ENCODE measurements at places on chromosomes 5 and 9. TPM values are rescaled to one million over a fixed set of nuclear protein-coding genes. Genes with fewer than 3 reads are reported as not detected.

DNA sequence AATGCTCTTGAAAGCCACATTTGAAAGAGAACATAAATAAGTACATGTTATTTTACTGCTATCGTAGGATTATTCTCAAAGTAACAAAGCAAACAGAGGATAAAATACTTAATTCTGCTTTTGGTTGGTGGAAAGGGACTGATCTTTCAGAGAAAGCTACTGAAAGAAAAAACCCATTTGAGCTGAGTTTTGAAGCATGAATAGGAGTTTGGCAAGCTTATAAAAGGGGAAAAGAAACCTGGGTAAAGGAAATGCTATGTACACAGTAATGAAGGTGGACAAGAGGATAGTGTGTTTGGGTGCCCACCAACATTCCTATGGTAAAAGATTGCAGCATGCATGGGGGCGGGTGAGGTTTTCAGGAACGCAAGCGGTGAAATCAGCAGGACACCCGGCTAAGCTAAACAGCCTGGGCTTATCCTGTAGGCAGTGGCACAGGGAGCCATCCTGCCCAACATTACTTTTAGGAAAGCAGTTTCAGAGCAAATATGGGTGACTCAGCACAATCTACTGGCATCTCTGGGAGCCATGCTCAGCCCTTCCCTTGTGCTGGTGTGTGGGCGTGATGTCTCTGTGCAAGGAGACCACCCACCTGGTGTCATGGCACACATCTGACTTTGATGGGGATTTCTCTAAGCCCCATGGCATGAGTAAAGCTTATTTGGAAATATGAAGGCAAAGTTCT lies 673.9 kb upstream of the KLF4 start:
- no peak for DNase-seq

DNA sequence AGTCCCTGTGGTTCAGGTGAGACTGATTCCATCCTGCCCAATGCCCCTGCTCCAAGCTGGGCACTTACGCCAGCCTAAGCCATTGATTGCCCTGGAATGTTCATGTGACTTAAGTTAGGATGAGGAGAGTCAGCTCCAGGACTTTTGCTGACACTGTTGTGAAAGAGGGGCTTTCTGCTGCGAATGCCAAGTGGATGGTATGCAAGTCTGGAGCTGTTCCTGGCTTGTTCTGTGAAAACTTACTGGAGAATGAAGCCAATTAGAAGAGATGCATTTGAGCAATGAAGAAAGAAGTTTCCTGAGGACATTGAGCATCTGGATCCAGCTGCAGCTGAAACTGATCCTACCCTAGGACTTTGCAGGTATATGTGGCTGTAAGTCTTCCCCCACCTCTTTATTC lies 61.2 kb upstream of the ZFR start:
- no peak for DNase-seq

DNA sequence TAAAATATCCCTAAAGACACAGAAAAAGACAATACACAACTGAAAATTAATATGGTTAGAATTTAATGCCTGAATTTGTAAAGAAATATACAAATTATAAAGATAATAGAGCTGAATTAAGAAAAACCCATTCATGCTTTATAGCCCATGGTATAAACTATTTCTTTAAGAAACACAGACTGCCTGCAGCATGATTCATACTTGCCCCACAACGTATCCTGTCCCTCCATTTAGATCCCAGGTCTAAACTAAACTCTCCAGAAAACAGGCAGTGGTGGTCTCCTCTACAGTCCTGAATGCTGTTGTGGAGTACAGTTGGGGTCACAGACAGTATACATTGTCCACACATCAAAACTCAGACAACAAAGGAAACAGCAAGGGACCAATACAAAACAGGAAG lies 24.8 kb downstream of the IL6ST start:
- DNase-seq = no peak

DNA sequence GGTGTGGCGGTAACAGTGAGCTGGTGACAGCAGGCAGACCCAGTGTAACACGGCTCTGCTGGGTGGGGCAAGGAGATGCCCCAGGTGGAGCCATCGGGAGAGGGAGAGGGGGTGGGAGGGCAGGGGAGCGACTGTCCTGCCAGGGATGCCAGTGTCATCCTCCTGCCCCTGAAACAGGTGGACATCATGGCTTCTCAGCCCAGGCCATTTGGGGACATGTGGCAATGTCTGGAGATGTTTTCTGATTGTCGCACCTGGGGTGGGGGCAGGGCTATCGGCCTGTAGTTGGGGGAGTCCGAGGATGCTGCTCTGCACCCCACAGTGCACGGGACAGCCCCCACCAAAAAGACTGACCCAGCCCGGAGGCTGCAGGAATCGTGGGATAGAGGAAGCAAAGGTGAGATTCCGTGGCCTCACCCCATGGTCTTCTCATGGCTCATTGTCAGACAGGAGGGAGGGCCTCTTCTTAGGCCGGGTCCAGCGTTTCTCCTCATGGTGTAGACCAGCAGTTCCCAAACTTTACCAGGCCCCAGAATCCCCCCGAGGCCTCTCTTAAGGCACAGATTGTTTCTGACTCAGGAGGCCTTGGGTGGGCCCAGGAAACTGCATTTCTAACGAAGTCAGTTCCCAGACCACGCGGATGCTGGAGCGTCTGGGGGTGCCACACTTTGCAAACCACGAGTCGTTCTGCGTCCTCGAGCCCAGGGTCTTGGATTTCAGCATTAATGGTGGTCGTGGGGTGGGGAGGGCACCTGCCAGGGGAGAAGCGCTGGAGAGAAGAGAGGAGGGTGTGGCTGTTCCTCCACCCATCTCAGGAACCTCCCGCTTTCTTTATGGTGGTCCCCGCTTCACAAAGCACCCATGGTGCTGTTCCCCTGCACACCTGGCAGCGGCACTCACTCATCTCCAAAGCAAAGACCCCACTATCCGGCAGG lies 11.0 kb downstream of the COL5A1 start:
- no peak for DNase-seq

- no peak for DNase-seq
These were observed 503.9 kb upstream of the DAB2 start for GRCh38 chr5:39928709-39929108.

DNA sequence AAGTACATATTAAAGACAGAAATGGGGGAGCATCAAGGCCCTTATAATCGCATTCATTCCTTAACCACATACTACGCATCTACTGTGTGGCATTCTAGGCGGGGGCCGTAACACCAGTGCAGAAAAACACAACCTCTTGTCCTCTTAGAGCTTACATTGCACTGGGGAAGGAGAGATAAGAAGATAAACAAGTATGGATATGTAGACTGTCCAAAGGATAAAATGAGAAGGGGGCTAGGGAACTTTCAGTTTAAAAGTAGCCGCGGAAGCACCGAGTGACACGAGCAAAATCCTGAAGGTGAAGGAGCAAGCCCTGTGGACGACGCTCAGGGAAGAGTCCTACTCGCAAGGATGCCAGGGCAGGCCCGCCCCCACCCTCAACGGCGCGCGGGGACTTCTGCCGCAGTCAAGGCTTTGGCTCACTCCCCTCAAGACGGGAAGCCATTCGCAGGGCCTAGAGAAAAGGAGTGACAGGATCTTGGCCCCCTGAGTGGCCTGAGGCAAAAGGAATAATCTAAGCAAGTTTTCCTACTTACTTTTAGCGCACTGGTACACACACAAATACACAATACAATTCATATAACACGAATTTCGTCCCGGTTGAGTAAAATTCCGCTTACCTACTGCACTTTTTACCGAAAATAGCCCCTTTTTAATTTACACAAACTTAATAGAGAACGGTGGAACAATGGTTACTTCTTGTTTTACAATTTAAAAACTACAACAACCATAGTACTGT lies 1.3 kb upstream of the NIPBL start:
- peak; percentile 44 for DNase-seq

DNA sequence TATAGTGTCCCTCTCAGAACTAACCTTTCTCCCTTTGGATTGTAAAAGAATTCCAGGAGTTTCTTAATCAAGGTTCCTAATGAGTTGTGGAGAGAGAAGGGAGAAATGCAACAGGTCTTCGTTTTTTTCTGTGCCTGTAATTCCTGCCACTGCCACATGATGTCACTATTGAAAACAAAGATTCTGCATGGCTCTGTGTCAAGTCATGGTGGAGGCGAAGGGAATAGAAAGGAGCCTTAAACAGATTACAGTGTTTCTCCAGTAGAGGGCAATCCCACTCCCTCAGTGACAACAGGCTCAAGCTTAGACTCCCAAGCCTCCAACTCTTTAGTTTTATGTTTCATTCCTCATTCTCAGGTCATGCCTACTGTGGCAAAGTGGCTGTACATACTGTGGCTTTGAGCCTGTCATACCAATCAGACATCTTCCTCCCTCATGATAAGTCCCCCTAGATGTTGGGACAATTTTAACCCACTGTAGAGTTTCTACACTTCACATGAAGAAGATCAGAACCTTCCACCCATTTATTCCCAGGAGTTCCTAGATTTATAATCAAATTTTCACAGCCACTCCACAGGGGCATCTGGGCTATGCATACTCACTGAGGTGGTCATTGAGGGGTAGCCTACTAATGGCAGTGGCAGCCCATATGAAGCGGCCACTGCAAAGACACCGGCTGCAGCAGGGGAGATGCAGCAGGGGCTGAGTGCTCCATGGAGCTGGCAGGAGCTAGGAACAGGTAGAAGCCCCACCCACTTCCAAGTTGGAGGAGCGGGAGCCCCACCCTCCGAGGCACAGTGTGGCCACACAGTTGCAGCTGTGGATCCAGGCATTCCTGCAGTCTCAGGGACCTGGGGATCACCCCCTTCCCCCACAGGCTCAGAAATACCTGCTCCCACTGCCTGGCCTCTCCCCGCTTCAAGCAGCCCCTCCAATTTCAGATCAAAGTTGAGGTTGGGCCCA lies 97.4 kb upstream of the TRIM32 start:
- DNase-seq = peak; percentile 77

DNA sequence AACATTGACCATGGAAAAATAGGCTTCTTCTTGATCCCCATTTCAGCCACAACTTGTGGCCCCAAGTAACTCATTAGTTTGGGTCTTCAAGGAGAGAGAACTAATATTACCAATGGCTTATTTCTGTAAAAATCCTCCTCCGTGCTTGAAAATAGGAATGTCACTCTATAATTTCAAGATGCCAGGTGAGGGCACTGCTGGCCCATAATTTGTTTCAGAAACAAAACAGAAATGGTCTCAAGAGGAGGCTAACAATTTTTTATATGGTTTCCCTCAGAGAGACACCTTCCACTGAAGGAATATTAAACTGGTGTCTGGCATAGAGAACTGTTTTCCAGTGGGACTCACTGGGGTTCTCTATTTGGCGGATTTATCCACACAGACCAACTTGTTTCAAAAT lies 437.0 kb upstream of the TRPC7 start:
- no peak for DNase-seq

RNF183 gene
- not detected for total RNA-seq

EQTN gene
- not detected for total RNA-seq

JAKMIP2 gene
- 6.4 TPM for total RNA-seq

WDR70 gene
- 38.1 TPM for total RNA-seq

HINT1 gene
- total RNA-seq = 250 TPM

PCDHGB4 gene
- 3.8 TPM for total RNA-seq

Measured in H9 (cell line).